ENCODE measurements at places on chromosomes 6 and 20.

- DNase-seq = no peak
Measured at GRCh38 chr6:20129290-20130088, 82.8 kb downstream of the MBOAT1 start.

GRCh38 chr6:75290136-75290945 is 5.7 kb upstream of the TMEM30A start:
- no peak for DNase-seq

DNA sequence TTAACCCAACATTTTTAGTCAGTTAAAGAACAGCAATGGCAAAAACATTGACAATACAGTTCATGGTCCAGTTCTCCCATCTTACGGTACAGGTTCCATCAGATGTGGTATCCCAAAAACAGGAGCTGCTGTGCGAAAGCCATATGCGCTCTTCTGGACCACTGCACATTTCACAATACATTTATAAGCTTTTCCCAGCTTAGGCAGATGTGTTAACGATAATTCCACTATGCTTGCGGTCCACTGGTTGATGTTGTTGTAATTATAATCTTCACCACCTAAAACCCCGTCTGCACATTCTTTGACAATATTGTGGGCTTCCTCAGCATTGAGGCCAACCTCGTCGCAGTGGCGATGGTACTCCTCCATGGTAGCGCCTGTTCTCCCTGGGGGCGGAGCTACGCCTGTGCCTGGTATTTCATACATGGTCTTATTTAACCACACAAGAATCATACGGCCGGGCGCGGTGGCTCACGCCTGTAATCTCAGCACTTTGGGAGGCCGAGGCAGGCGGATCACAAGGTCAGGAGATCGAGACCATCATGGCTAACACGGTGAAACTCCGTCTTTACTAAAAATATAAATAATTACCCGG is 52.0 kb downstream of the BFSP1 start:
- no peak for DNase-seq

GRCh38 chr20:25278636-25279361 is 30.9 kb downstream of the PYGB start:
- DNase-seq = no peak

DNA sequence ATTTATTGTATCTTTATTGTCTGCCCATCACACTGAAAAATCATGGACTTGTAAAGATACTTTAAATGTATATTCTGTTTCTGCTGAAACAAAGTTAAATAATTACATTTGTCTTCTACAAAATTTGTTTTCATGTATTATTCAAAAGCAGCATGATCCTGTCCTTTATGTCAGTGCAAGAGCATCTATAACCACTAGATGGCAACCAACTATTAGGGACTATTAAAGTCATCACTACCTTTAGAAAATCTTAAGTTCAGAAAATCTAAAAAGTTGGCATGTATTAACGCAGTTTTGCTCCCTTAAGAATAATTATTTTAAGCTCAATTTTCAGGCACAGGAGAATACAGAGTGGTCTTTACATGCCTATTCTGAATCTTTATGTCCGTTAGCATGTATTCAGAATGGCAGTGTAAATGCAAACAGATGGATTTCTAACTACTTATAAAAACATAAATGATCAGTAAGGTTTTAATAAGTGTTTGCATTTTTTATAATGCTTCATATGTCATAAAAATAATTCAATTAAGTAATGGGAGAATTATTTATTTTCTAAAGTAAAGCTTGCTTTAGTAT is 17.8 kb downstream of the TMEM30A start:
- peak; percentile 64 for DNase-seq
